H1 (cell line): ENCODE measurements at places on chromosomes 5 and 9.

GRCh38 chr5:2111569-2112105 is 228.9 kb upstream of the IRX4 start:
- DNase-seq: no peak

DNA sequence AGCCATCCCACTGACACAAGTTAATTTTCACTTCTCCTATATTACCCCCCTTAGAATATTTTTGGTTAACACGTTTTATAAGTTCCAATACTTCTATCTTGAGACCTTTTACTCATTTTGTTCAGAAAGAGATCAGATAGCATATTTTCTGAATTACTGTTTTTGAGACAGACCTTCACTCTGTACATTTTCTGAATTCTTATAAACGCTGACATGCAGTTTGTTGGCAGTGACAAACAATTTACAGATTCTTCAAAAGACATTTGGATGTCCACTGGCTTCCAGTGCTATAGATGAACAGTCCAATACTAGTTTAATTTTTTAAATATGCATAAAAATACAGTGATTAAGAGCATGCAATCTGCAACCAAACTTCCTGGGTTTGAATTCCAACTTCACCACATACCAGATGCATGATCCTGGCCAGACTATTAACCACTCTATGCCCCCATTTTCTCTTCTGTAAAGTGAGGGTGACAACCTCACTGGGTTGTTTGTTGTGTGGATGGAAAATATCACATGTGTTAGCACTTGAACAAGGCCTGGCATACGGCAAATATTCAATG is 142.1 kb downstream of the AGTPBP1 start:
- DNase-seq: no peak

GRCh38 chr5:41822036-41822435 is 48.2 kb downstream of the OXCT1 start:
- DNase-seq: no peak

DNA sequence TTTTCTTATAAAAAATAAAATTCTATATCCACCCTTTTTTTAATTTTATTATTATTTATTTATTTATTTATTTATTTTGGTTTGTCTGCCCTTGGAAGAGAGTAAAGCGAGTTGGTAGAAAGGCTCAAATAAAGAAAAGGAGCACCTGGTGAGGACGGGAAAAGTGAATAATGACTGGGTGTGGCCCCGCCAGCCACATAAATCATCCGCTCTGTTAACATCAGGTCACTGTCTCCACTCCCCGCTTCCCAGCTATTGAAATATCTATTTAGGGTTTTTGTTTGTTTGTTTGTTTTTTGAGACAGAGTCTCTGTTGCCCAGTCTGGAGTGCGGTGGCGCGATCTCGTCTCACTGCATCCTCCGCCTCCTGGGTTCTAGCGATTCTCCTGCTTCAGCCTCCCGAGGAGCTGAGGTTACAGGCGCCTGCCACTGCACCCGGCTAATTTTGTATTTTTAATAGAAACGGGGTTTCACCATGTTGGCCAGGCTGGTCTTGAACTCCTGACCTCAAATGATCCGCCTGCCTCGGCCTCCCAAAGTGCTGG is 844 bp downstream of the POLR3G start:
- DNase-seq: no peak

DNA sequence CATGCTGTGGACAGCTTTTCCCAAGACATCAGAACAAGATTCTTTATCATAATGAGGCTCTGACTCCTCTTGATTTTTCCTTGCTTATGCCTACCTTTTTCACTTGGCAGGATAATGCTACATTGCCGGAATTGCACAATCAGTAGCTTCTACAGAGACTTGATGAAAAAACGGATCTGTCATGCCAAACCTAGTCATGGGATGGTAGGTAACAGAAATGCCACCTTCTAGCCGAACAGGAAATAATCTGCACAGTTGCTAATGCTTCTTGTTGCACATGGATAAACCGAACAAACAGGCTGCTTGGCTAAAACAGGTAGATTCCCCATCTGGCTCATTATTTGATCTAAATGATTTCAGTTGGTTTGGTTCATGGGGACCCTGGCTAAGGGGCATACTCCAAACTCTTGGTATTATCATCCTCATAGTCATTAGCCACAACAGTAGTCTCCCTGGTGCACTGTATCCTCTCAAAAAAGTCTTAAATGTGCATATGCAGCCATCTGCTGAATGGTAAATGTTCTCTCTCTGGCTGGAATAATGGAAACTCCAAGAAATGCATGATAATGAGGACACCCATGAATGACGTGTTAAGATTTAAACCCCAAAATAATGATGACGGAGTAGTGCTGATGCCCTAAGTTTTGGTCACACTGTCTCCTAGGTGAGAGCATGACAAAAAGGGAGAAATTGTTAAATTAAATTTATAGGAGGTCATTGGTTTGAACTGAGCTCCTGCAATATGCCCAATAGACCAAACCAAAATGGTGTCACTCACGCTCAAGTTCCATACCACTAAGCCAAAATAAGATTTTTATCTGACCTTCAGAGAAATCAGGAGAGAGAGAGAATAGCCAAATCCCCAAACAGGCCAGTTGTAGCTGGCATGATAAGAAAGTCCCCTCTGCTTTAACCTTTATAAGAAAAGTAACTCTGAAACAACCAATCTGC is 47.0 kb downstream of the RAPGEF1 start:
- DNase-seq: no peak

GRCh38 chr5:35371951-35372426 is 141.7 kb upstream of the PRLR start:
- DNase-seq: no peak

DNA sequence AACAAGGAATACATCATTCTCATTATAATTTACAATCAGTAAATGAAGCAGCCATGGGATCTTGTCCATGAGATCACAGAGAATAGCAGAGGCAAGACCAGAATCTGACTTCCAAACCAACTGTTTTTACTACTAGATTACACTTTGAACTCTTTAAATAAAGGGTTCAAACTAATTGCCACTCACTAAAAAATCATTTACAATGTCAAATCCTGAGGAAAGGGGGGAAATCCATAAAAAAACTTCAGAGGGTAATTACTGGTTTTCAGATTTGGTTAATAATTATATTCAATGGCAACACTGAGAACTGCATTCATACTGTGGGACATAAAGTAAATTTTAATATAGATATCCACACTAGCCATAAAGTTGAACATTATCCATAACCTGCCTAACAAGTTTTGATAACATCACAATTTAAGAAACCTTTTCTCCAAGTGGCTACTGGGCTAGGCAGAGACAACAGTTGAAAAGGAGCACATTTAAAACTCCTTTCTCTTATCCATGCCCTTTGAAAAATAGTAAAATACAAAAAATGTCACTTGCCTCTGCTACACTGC is 15.9 kb downstream of the PLPP1 start:
- no peak for DNase-seq

DNA sequence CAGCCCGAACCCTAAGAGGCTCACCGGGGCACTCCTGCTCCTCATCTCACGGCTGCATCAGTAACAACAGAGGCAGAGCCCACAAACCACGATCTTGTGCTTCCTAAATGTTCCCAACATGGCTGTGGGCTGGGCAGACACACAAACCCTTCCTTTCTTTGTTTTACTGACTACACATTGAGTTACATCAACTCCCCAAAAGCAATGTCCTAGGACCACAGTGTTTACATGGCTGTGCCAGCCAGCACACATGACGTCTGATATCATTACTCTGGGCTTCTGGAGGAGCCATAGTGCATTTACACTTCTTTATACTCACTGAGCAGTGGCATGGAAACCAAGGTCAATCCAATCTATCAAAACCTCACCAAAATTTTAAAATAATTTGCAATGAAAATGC is 101.4 kb downstream of the LHFPL2 start:
- no peak for DNase-seq

- no peak for DNase-seq
Measured at GRCh38 chr5:154205441-154206117, 15.0 kb downstream of the GALNT10 start.

- DNase-seq: no peak
Measured at GRCh38 chr5:136174021-136174659, 18.8 kb downstream of the SMIM32 start.

GRCh38 chr5:159094745-159095144 is 5.0 kb downstream of the EBF1 start:
- no peak for DNase-seq

- DNase-seq: no peak
Measured at GRCh38 chr5:174010365-174010764, 21.4 kb downstream of the C5orf47 start.

GRCh38 chr9:14478175-14479162 is 164.5 kb upstream of the NFIB start:
- DNase-seq: no peak

- no peak for DNase-seq
Measured at GRCh38 chr5:56185768-56186311, 47.3 kb downstream of the ANKRD55 start.

GRCh38 chr9:128335161-128335560 is 5.2 kb upstream of the SLC27A4 start:
- DNase-seq: no peak

- no peak for DNase-seq
Measured at GRCh38 chr5:57824623-57825022, 342.0 kb upstream of the ACTBL2 start.

GRCh38 chr5:98771382-98772109 is 1.9 kb upstream of the RGMB start:
- DNase-seq: no peak

GRCh38 chr5:16740066-16740810 is 123.4 kb upstream of the RETREG1 start:
- no peak for DNase-seq

DNA sequence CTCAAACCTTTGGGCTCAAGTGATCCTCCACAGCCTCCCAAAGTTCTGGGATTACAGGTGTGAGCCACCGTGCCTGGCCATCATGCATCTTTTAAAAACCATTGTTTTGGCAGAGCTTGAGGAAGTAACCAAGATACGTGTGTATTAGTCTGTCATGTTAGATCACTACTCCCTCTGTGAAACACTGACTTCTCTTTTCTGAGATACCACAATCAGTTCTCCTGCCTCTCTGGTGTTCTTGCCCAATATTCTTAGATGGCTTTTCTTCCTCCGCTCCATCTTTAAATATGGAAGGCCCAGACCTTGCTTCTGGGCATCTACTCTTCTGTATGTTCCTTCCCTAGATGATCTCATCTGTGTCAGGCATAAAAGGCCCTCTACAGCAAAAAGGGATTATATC is 14.2 kb upstream of the CCNB1 start:
- DNase-seq: no peak

DNA sequence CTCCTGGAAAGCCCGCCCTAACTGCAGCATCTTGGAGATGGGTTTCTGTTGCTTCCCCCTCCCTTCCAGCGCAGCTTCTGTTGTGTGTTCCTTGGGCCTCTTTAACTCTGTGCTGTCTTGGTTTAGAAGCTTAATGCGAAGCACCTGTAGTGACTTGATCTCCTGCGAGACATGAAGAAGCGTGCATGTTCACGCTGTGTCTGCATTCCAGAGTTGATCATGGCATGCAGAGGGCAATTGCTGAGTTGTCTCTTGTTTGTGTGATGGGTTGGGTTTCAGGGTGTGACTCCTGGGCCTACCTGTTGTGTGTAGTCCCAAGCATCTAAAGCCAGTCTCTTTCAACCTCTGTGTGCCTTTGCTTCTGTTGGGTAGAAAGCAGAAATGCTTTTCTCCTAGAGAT is 155.6 kb downstream of the SMARCA2 start:
- DNase-seq: no peak

DNA sequence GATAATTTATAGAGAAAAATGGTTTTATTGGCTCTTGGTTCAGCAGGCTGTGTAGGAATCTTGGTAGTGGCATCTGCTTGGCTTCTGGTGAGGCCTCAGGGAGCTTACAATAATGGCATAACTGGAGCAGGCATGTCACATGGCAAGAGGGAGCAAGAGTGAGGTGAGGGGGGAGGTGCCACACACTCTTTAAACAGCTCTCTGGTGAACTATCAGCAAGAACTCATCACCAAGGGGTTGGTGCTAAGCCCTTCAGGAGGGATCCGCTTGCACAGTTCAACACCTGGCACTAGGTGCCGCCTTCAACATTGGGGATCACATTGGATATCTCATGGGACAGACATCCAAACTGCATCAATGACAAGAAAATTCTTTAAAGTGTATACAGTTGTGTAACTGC is 10.5 kb downstream of the GPBP1 start:
- no peak for DNase-seq

- DNase-seq: no peak
Measured at GRCh38 chr9:115393976-115394775, 276.2 kb upstream of the TNC start.

DNA sequence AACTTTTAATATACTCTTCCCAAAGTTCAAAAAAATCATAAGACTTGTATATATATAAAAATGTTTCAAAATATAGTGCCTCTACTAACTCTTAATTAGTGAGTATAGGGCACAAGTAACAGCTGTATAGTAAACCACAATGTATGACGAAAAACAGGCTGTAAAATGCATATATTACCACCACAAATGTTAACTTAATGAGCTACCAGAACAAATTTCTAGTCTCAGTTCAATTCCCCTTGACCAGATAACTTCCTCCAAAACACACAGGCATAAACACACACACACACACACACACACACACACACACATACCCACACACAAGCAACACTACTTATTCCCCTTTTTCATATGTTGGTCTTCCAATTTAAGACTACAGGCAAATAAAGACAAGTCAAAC is 78.8 kb downstream of the FBXL17 start:
- no peak for DNase-seq

DNA sequence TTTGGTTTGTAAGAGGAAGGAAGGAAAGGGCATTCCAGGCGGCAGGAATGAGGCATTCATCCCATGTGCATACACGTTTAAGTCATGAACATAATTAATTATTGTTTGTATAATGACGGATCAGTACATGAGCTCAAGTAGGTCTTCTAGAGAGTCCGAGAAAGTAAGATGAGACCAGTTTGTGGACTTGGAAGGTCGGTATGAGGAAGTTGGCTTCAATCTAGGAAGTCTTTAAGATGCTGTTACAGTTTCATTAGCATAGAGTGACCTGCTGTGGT is 2.1 kb downstream of the GTF3C4 start:
- no peak for DNase-seq

GRCh38 chr5:32989815-32990214 is 278.7 kb downstream of the NPR3 start:
- DNase-seq: no peak

DNA sequence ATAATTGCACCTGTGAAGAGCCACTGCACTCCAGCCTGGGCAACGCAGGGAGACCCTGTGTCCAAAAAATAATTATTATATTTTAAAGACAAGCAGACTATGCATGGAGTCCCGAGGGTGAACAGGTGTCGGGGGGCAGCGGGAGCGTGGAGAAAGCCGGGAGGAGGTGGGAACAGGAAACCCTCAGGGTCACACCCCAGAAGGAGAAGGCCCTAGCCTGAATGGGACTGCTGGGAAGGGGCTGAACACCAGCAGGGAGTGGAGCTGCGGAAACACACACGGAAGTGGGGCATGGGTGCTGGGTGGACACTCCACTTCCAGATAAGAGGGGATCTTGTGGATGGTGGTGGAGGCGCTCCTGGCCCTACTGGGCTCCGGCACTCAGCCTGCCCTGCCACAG is 12.8 kb downstream of the SURF6 start:
- DNase-seq: no peak
